Stimulated activated CD8-positive, alpha-beta memory T cell treated with anti-CD3 and anti-CD28 coated beads, Interleukin-4, amount 100 ng/mL, for 1 hour (primary cell): ENCODE measurements at places on chromosomes 12 and 14.

DNA sequence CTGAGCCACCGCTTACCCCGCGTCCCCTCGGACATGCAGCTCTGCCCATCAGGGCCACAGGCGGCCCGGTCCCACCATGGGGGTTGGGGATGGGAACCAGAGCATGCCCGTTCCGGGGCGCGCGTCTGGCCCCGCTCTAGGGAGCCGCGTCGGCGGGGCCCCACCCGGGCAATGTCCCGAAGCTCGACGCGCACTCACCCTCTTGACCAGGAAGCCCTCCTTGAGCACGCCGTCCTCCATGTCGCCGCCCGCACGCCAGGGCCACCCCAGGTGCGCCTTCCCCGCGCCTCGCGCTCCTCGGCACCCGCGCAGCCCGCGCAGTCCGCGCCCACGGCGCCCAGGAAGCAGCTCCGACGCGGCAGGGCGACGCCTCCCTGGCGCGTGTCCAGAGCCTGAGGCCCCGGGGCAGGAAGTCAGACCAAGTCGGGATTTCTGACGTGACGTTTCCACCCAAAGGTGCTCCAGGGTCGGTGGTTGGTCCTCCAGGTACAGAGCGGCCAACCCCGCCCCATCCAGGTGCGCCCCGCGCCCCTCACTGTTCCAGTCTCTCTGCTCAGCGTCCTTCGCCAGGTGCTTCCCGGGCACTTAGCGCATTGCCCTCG, at the start of gene PLEK2:
PLEK2 (minus strand) TSS at position 346 of the 602 bp plus-strand sequence; CDS start at position 240, 106 bp downstream.
- DNase-seq, result no peak

DNA sequence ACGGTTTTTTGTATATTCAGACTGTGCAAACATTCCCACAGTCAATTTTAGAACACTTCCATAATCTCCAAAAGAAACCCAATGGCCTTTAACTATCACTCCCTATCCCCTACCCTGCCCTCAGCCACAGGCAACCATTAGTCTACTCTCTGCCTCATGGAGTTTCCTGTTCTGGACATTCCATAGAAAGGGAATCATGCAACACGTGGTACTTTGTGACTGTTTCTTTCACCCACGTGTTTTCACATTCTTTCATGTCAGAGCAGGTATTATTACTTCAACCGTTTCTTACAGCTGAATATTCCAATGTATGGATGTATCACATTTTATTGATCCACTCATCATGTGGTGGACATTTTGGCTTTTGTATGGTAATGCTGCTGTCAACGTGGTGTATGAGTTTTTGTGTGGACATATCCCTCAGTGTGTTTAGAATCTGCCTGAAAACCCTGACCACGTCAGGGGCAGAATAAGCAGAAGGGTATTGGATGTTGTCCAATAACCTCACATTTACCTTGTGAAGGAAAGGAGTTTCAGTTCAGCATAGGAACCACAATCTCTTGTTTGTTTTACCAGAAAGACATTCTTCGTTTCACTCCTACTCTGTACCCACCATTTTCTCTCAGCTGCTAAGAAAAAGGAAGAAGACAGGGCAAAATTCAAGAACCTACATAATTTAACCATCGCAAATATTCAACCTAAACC, 107.5 kb upstream of the DYRK2 start:
- no peak for DNase-seq

- DNase-seq, result no peak
These were observed 13.2 kb upstream of the HVCN1 start for GRCh38 chr12:110702081-110702480.

GRCh38 chr12:24903329-24904088, 45.4 kb downstream of the BCAT1 start:
- no peak for DNase-seq

GRCh38 chr14:39175445-39176262, 600 bp downstream of the PNN start:
- DNase-seq, result peak; percentile 20
